ENCODE measurements at places on chromosomes 4 and X. TPM values are rescaled to one million over a fixed set of nuclear protein-coding genes. Genes with fewer than 3 reads are reported as not detected.

JADE3 gene
- total RNA-seq: 4.6 TPM

- no peaks in the 10 kb centered on the region for H3K27me3 ChIP-seq
- no peaks in the 10 kb centered on the region for H3K4me1 ChIP-seq
- H3K4me3 ChIP-seq: no peak overlapping the region
- H3K27ac ChIP-seq: no peak overlapping the region
- no peak for DNase-seq
These were observed 36.4 kb downstream of the EDA2R start for GRCh38 chrX:66602381-66602938.

DNA sequence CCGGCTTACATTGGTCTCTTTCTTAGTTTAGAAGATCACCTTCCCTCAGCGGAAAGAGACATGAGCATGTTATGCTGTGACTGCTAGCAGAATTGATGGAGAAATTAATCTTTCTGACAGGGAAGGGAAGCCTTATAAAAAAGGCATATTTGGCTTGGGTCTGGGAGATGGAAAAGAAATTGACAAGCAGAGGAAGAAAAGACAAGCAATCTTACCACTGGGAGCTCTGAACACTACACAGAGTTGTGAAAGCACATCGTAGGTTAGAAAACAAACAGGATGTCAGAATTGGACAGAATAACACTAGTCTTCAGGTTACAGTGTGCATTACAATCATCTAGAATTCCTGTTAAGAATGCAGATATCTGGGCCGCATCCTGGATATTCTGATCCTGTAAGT, 1493.8 kb upstream of the IGFBP7 start:
- H3K4me1 ChIP-seq: no peaks in the 10 kb centered on the region
- H3K27me3 ChIP-seq: no peaks in the 10 kb centered on the region
- no peak overlapping the region for H3K27ac ChIP-seq
- no peak overlapping the region for H3K4me3 ChIP-seq

GRCh38 chrX:150291014-150291413, 72.1 kb upstream of the MAMLD1 start:
- H3K4me1 ChIP-seq: no peaks in the 10 kb centered on the region
- no peaks in the 10 kb centered on the region for H3K36me3 ChIP-seq
- no peak for DNase-seq
- H3K4me3 ChIP-seq: no peak overlapping the region

DRD5 gene
- total RNA-seq: not detected

DNA sequence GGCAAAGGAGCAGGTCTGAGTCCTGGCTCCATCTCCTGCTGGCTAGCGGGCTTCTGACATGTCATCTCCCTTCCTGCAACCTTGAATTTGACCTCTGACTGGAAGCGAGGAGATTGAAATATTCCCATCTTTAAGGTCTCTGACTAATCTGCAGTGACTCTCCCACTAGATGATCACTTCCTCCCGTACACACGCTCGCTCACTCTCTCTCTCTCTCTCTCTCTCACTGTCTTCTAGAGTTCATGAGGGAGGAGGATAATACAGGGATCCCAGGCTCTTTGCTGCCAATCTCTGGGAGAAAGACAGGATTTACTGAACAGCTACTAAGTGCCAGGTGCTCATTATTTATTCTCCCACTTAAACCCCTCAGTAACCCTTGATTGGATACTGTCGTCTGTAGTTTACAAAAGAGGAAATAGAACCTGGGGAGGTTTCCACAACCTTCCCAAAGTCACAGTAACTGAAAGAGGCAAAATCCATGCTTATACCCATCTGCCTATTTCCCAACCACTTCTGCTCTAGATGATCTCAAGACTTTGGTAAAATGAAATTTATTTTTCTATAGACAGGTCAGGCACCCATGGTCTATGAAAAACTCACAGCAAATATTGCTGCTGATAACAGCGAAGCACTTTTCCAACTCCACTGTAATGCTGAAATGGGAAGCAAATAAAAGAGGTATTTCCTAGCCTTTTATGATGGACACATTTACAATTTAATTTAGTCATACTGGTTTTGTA, 193.5 kb upstream of the C1QTNF7 start:
- no peaks in the 10 kb centered on the region for H3K27me3 ChIP-seq
- DNase-seq: no peak
- H3K4me3 ChIP-seq: no peak overlapping the region
- H3K27ac ChIP-seq: peak overlapping the region; percentile 29
- H3K4me1 ChIP-seq: peaks cover 16% of the 10 kb centered on the region

GRCh38 chr4:7434766-7435150, at the start of gene PSAPL1:
Gene PSAPL1 (minus strand): TSS chr4:7434930. CDS start chr4:7434879, 51 bp downstream.
- no peak within 1 kb of the TSS for H3K4me3 ChIP-seq
- DNase-seq: no peak
- H3K27ac ChIP-seq: no peak within 1 kb of the TSS
- H3K27me3 ChIP-seq: no peaks in the 10 kb centered on the region

- H3K4me3 ChIP-seq: no peak overlapping the region
- no peaks in the 10 kb centered on the region for H3K4me1 ChIP-seq
- H3K27me3 ChIP-seq: no peaks in the 10 kb centered on the region
- no peak overlapping the region for H3K27ac ChIP-seq
- no peak for DNase-seq
These were observed 51.7 kb downstream of the ARFIP1 start for GRCh38 chr4:152831416-152831815.

DNA sequence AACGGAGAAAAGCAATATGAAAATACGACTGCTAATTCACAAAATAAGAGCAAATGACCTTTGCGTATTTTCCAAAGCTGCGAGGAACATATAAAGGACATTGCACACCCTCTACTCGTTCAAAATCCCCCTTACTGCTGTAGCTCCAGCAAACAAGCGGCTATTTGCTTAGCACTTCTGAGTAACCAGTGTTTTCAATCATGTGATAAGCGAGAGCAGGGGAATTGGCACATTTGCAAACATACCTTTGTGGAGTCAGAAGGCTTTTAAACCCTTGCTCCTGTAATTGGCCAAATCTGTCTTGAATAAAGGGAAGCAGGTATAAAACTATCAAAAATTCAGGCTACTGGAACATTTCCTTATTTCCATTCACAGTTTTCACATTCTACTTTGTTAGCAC, 610.2 kb downstream of the UBE2NL start:
- no peak for DNase-seq
- H3K27me3 ChIP-seq: no peaks in the 10 kb centered on the region
- peak overlapping the region; percentile 53 for H3K27ac ChIP-seq
- H3K4me1 ChIP-seq: no peaks in the 10 kb centered on the region
- H3K4me3 ChIP-seq: peak overlapping the region; percentile 4

DNA sequence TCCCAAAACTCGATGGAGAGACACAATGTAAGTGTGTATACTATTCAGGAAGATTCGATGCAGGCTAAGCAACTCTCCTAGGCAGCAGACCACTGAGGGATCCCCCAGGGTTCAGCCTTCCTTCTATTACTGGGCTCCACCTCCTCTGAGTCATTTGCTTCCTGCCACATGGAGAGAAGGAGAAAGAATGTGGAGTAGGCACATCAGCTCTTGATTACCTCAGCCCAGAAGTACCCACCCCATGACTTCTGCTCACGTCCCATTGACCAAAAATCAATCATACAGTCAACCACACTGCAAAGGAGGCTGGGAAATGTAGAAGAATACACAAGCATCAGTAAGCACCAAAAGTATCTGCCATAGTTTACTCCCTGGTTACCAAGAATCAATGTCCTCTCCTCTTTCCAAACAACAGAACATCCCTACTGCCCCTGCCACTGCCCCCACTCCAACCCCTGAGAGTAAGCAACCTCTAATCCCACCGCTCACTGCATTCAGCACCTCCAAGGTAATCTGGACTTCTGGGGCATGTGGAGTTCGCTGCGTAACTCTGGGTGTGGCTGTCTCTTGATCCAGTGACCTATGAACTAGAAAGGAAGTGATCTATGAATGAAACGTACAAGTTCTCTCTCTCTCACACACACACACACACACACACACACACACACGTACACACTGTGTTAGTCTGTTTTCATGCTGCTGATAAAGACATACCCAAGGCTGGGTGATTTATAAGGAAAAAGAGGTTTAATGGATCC, 91.2 kb upstream of the C1QTNF7 start:
- no peak for DNase-seq
- peaks cover 14% of the 10 kb centered on the region for H3K27me3 ChIP-seq
- H3K27ac ChIP-seq: no peak overlapping the region
- no peaks in the 10 kb centered on the region for H3K36me3 ChIP-seq

DNA sequence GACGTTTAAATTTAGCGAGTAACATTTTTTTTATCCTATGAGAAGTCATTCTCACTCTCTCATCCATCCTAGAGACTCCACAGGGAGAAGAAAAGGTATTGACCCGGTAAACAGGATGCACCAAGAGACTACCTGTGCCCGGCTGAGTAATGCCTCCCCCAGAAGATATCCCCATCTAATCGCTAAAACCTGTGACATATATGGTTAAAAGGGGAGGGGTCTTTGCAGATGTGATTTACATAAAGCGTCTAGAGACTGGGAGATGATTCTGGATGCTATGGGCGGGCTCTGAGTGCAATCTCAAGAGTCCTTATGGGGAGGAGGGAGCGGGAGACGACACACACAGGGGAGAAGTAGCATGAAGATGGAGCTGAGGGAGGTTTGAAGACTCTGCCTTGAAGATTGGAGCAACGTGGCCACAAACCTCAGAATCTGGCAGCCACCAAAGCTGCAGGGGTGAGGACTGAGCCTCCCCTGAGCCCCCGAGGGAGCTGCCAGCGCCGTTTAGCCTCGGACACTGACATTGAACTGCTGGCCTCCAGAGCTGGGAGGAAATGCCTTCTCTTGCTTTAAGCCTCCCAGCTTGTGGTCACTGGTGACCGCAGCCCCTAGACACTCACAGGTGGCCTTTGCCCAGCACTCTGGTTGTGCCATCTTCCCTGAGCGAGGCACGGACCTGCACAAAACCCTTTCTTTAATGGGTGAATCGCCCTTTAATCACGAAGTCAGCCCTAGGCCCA, 11.2 kb downstream of the ABLIM2 start:
- H3K27ac ChIP-seq: no peak overlapping the region
- peaks cover 16% of the 10 kb centered on the region for H3K4me1 ChIP-seq
- no peaks in the 10 kb centered on the region for H3K27me3 ChIP-seq
- H3K36me3 ChIP-seq: no peaks in the 10 kb centered on the region
- H3K4me3 ChIP-seq: no peak overlapping the region

ANKRD37 gene
- 40.1 TPM for total RNA-seq

GRCh38 chr4:107279733-107280132, 243.6 kb upstream of the DKK2 start:
- H3K4me3 ChIP-seq: no peak overlapping the region
- H3K27ac ChIP-seq: no peak overlapping the region
- no peaks in the 10 kb centered on the region for H3K36me3 ChIP-seq
- H3K4me1 ChIP-seq: no peaks in the 10 kb centered on the region
- no peak for DNase-seq
- H3K27me3 ChIP-seq: no peaks in the 10 kb centered on the region

- H3K27ac ChIP-seq: no peak overlapping the region
- DNase-seq: no peak
- H3K4me3 ChIP-seq: no peak overlapping the region
- no peaks in the 10 kb centered on the region for H3K36me3 ChIP-seq
These were observed 42.9 kb downstream of the PSAPL1 start for GRCh38 chr4:7391637-7392437.

GRCh38 chr4:94168321-94168720, 39.3 kb upstream of the SMARCAD1 start:
- no peaks in the 10 kb centered on the region for H3K36me3 ChIP-seq
- no peaks in the 10 kb centered on the region for H3K4me1 ChIP-seq
- H3K27me3 ChIP-seq: no peaks in the 10 kb centered on the region

NEXMIF gene
- 1.5 TPM for total RNA-seq

DNA sequence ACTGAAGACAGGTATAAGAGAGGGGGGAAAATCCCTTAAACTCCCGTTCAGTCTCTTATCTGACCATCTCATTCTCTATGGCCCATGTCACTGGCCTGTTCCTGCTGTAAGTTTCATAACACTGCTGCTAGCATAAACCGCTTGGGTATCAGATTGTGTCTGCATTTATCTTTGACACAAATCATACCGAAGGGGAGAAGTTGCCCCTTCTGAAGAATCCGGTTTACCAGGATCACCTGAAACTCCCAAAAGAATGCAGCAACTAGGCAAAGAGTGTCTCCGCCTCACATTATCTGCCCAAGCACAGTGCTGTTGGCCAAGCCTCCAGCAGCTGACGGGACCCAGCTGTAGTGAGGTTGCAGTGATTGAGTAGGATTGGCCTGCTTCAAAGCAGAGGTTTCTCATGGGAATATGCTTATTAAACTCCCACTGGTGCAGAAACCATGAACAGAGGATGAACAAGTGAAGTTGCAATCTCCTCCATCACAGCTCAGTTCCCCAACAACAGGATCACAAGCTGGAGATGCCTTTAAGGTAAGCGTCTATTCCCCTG, 71.3 kb upstream of the PUDP start:
- H3K27ac ChIP-seq: no peak overlapping the region
- no peak for DNase-seq
- no peaks in the 10 kb centered on the region for H3K36me3 ChIP-seq
- H3K4me1 ChIP-seq: no peaks in the 10 kb centered on the region
- no peak overlapping the region for H3K4me3 ChIP-seq

GRCh38 chr4:86481440-86481839, 112.7 kb upstream of the PTPN13 start:
- no peak overlapping the region for H3K27ac ChIP-seq
- H3K36me3 ChIP-seq: no peaks in the 10 kb centered on the region
- H3K4me1 ChIP-seq: no peaks in the 10 kb centered on the region
- no peak overlapping the region for H3K4me3 ChIP-seq
- H3K27me3 ChIP-seq: no peaks in the 10 kb centered on the region

DNA sequence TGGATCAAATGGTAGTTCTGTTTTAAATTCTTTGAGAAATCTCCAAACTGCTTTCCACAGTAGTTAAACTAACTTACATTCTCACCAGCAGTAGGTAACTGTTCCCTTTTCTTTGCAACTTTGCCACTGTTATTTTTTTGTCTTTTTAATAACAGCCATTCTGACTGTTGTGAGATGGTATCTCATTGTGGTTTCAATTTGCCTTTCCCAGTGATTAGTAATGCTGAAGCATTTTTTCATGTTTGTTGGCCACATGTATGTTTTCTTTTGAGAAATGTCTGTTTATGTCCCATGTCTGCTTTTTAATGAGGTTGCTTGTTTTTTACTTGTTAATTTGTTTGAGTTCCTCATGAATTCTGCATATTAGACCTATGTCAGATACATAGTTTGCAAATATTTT, 198.8 kb downstream of the RAB28 start:
- H3K4me1 ChIP-seq: no peaks in the 10 kb centered on the region
- H3K36me3 ChIP-seq: no peaks in the 10 kb centered on the region
- DNase-seq: no peak
- H3K4me3 ChIP-seq: no peak overlapping the region
- H3K27me3 ChIP-seq: no peaks in the 10 kb centered on the region

DNA sequence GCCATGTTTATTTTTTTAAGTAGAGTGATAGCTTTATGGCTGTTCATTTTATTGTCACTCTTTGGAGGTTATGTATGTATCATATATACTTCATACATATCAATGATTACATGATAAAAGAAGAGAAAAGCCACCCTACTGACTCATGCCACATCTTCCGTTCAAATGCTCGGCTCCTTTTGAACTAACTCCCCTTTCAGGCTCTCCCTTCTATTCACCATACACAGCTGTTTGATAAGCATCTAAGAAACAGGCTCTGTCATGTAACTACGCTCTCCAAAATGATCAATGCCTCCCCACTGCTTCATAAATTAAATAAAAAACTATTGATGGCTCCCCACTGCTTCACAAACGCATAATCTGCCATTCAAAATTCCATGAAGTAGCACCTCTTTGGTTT, 89.4 kb downstream of the SEL1L3 start:
- H3K27ac ChIP-seq: no peak overlapping the region
- H3K27me3 ChIP-seq: no peaks in the 10 kb centered on the region
- no peaks in the 10 kb centered on the region for H3K36me3 ChIP-seq
- no peak for DNase-seq
- H3K4me3 ChIP-seq: no peak overlapping the region

- no peak overlapping the region for H3K4me3 ChIP-seq
- H3K36me3 ChIP-seq: no peaks in the 10 kb centered on the region
- no peak for DNase-seq
- H3K4me1 ChIP-seq: peaks cover 15% of the 10 kb centered on the region
These were observed 75.6 kb downstream of the AFAP1 start for GRCh38 chr4:7863911-7864681.
